ENCODE measurements at places on chromosomes 2 and 18.

GRCh38 chr18:29003194-29003593 is 826.3 kb upstream of the CDH2 start:
- no peak for DNase-seq

DNA sequence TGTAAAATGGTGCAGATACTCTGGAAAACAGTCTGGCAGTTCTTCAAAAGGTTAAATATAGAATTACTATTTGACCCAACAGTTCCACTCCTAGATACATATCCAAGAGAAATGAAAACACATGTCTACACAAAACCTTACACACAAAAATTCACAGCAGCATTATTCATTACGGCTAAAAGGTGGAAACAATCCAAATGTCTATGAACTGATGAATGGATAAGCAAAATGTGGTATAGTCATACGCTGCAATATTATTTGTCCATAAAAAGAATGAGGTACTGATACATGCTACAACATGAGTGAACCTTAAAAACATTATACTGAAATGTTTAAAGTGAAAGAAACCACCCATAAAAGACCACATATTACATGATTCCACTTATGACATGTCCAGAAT is 4.0 kb downstream of the CYP27C1 start:
- DNase-seq: no peak

DNA sequence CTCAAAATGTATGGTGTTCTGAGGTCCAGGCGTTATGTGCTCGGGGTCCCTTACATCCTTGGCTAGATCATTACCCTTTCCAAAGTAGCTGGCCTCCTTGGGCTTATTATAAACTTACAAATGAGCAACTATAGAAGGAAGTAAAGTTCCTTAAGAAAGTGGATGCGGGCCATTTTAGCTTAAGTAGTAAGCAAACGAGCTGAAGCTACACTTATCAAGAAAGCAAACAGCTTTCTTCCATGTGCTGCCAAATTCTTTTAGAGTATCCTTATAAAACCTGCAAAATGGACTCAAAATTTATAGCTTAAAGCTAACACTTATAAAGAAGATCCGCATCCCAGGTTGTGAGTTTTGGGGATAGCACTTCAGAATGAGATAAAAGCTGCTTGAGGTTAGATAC is 75.3 kb downstream of the ACTR3 start:
- DNase-seq: no peak

- DNase-seq: no peak
Observed at GRCh38 chr2:82795446-82795845, 1663.6 kb downstream of the SUCLG1 start.

DNA sequence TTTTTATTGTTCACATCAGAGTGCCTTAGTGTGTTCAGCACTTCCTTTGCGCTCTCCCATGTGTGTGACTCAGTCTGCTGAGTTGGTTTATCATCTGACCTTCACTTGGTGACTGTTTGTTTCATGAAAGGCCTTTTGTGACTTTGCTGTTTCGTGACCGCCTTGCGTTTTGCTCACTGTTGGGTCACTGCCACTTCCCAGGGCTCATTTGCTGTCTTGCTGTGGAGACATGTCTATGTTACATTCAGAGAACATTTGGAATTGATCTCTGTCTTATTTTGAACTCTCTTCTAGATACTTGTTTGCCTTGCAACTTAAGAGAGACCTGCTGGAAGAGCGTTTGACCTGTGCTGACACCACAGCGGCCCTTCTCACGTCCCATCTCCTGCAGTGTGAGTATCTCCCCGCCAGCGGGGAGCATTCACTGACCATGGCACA is 54.7 kb downstream of the FARP2 start:
- DNase-seq: peak; percentile 44

DNA sequence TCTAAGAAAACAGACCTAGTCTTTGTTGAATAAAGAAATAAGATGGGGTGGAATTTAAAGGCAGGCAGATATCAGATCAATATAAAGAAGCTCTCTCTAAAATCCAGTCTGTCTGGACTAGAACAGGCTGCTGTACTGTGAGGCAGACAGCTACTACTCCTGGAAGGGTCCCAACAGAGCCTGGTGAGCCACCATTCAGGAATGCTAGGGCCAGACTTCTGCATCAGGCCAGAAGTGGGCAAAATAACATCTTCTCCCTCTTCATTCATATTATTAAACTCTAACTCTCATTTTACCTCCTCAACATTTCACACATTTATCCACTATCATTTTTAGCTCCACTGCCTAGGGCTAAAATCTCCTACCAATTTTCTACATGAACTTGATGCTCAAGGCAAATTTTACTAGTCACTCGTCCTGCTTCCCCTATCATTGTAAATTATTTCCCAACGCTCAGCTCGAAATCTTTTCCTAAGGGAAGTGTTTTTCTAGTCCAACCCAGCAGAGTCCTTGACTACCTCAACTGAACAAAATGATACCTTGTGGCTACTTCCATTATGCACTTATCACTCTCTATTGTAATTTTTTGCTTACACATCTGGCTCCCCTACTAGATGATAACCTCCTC is 45.2 kb upstream of the GLS start:
- DNase-seq: no peak

- no peak for DNase-seq
Observed at GRCh38 chr2:23480957-23481797, 96.2 kb downstream of the KLHL29 start.

GRCh38 chr2:74917702-74918619 is 40.5 kb upstream of the POLE4 start:
- no peak for DNase-seq

GRCh38 chr2:182724656-182725055 is 8.6 kb downstream of the DNAJC10 start:
- DNase-seq: no peak

GRCh38 chr2:20935168-20935775 is 108.6 kb downstream of the APOB start:
- DNase-seq: no peak

DNA sequence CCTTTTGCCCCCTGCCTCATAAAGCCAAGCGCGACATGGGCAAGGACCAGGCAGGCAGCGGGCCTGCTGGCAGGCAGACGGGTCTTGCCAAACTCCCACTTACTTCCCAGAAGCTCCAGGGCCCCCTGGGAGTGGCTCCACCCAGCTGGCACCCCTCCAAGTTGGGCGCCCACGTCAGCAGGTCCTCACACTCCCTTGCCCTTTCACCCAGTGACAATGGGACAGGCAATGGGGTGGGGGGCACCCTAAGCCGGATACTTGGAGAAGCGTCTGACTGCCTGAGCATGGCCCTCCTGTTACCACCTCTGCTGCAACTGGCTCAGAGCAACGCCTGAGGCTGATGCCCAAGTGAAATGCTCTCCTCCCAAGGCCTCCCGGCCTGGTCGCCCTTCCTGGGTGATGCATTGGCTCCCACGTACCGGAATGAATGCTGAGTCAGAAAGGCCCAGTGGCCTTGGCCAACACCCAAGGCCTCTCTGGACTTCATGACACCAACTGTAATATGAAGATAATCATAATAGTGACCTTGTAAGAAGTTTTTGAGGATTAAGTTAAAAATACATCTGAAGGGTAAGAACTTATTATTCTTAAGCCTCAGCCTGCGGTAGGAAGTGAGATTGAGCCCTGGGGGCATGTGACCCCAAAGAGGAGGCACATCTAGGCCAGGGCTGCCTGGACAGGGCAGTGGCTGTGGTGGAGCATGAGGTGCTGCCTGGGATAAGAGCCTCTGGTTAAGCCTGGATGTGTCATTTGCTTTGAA is 31.6 kb downstream of the KCNK3 start:
- DNase-seq: no peak

DNA sequence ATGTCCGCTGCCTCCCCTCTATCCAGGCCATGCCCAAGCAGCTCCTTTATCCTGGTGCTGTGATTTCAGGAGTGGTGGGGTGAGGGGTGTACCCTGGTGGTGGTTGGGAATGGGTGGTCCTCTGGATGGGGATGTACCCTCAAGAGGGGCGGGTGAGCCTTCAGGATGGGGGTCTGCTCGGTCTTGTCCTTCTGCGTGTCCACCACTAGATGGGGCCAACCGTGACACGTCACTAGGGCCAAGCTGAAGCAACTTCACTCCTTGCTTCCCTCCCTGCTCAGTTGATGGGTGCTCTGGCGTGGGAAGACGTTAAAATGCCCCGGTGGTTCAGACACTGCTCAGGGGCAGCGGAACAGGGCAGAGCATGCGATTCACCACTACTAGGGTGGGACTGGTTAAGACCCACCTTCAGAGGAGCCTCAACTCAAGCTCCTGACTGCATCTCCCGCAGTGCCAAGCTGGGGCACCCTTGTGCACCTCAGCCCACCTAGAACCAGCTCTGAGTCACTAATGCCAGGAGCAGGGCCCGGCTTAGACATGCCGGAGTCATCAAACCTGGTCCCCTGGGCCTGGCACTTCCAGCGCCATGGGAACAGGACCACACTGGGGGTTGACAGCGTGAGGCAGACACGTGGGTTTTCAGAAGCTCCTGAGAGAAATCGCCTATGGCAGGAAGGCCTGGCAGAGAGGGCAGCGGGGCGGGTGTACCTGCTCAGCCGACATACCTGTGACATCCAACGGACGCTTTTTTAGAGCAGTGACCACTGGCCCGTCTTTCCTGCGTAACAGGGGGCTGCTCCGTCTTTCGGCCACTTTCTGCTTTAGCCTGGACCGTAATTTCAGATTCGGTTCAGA is 256.7 kb downstream of the HDAC4 start:
- DNase-seq: peak; percentile 30

DNA sequence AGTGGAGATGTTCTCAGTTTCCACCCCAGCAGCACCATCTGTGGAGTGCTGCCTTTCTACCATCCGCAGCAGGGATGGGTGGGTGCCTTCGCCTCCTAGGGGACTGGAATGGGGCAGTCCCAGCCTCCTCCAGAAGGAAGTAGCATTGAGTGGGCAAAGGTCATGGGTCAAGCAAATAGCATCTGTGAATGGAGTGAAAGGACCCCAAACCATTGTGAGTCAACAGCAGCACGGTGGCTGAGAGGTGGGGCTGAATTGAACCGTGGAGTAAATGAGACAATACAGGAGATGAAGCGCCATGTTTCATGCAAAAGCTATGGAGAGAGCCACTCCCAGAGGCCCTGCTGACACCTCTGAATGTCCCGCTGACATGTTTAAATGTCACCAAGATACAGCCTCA is 9.7 kb downstream of the GPR55 start:
- DNase-seq: no peak

- DNase-seq: no peak
Observed at GRCh38 chr2:72145289-72145657, 2.4 kb downstream of the CYP26B1 start.

GRCh38 chr2:124354466-124354865 is 329.4 kb downstream of the CNTNAP5 start:
- no peak for DNase-seq

GRCh38 chr18:12770469-12771219 is 67.8 kb downstream of the PSMG2 start:
- DNase-seq: no peak

GRCh38 chr18:13661779-13662256 is 64.5 kb downstream of the FAM210A start:
- DNase-seq: no peak

GRCh38 chr2:214322662-214323061 is 88.2 kb upstream of the VWC2L start:
- DNase-seq: no peak

- no peak for DNase-seq
Observed at GRCh38 chr18:37661478-37661877, 95.9 kb upstream of the CELF4 start.

- no peak for DNase-seq
Observed at GRCh38 chr18:59318460-59319050, at the start of gene CPLX4. Gene CPLX4 (minus strand): TSS chr18:59318649. CDS start chr18:59318462, 187 bp downstream.

DNA sequence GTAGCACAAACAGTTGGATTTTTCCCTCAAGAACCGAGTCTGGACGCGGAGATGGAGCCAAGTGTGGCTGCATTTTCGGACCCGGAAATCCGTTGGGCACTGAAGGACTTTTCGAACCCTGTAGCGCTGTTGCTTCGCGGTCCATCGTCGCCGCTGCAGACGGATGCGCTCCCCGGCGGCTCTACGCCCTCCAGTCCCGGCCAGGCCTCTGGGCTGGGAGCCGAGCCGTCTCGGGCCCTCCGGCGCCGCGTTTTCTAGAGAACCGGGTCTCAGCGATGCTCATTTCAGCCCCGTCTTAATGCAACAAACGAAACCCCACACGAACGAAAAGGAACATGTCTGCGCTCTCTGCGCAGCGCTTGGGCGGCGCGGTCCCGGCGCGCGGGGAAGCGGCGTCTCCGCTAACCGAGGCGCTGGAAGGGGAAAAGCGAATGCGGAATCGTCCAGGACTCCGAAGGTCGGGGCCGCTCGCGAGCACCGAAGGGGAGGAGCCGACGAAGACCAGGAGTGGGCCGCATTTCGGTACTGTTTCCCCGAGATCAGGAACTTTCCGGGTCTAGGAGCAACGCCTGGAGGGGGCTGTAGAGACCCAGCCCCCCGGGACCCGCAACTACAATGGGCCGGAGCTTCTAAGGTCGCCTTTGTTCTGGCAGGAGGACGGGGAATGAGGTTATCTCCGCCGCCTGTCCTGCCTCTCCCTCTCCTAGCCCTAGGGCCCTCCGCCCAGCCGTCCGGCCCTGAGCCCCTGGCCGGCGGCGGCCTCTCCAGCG is 3.2 kb downstream of the EMX1 start:
- no peak for DNase-seq

- no peak for DNase-seq
Observed at GRCh38 chr2:196191541-196191940, 20.2 kb upstream of the STK17B start.

DNA sequence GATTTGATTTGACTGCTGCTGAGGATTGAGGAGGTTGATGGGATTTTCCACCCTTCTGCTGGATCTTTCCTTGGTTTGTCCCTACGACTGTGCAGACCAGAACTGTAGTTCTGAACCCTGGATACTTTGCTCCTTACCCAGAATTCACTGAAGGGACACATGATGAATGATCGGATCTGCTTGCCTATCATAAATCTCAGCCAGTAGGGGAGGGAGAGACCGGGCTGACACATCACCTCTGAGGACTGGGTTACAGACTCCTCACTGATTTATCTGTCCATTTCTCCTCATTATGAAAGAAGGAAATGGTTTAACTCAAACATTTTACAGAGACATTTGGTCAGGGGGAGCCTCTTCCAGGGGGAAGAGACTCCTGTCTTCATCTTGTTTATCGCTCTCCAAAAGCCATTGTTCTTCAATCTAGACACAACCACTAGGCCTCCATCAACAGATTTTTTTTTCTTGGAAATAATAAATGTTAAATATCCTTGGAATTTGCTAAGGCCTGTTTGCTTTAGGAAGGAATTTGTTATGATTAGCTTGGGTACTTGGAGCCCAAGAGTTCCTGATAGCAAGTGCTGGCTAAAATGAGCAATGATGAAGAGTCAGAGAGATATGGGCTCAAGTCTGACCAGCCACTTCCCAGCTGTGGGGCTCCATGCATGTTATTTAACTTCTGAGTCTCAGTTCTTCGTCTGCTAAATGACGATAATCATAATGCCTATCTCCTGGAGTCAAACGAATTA is 925.5 kb downstream of the SLC4A3 start:
- no peak for DNase-seq

DNA sequence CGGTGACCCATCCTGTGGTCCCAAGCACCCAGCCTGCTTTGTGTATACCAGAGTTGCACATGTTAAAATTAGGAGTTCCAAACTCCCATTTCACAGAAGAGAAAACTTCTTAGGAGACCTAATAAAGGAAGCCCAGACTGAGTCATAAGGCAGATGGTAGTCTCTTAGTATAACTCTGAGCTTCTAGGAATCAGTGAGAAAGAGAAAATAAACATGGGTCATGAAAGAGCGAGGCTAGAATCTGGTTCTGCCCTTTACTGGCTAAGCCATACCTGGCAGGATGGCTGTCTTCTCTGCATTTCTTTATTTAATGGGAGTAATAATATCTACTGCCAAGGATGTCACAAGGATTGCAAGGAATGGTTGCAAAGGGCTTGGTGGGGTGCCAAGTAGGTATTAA is 101.2 kb upstream of the TRIB2 start:
- no peak for DNase-seq

Measured in C1 segment of cervical spinal cord (tissue), 14 donors.